ENCODE measurements at places on chromosomes 5 and 9. TPM values are rescaled to one million over a fixed set of nuclear protein-coding genes. Genes with fewer than 3 reads are reported as not detected.

GRCh38 chr5:90477073-90477472, 2.4 kb downstream of the POLR3G start:
- DNase-seq: no peak
- H3K27me3 ChIP-seq: no peaks in the 10 kb centered on the region
- H3K27ac ChIP-seq: no peak overlapping the region
- peaks cover 28% of the 10 kb centered on the region for H3K4me1 ChIP-seq
- no peaks in the 10 kb centered on the region for H3K36me3 ChIP-seq

- peaks cover 22% of the 10 kb centered on the region for H3K27me3 ChIP-seq
- no peak for DNase-seq
- no peak overlapping the region for H3K4me3 ChIP-seq
- no peak overlapping the region for H3K27ac ChIP-seq
These were observed 10.0 kb upstream of the AGPAT2 start for GRCh38 chr9:136697146-136697820.

DNA sequence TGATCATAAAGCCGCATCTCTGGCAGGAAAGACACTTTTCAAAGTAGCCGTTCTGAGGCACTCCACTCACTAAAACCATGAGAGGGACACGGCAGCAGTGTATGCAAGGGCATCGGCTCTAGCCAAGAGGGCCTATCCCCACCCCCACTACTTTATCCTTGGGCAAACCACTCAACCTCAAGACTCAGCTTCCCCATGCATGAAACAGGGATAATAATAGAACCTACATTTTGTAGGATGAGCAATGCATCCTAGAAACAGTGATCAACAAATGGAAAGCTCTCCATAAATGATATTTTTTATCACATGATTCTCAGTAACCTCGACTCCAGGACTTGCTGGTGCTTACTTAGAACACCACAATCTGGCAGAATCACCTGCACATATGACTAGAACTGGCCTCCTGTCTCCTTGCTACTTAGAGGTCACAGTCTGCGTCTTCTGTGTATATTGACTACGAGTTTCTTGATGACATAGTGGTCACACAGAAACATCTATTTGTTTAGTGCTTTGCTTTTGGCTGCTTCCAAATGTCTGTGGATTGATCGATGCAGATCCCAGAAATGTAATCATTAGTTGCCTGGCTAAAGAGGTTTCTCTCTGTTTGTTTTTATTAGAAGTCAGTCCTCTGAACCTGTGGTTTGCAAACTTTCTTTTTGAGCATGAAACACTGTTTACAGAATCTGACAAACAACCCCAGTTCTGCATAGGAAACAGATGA, 102.1 kb downstream of the LHFPL2 start:
- no peaks in the 10 kb centered on the region for H3K36me3 ChIP-seq
- H3K27me3 ChIP-seq: peaks cover 11% of the 10 kb centered on the region
- DNase-seq: no peak
- H3K27ac ChIP-seq: no peak overlapping the region
- H3K4me3 ChIP-seq: no peak overlapping the region

Gene CCL27
- total RNA-seq: not detected

Gene SPINK6
- not detected for total RNA-seq

Data from activated CD4-positive, alpha-beta memory T cell treated with anti-CD3 and anti-CD28 coated beads, Interleukin-2, amount 10 ng/mL, durations not matched to agents 7 days and 5 days (primary cell).